M059J (cell line): ENCODE measurements at places on chromosomes 13 and 19.

- DNase-seq: no peak
Observed at GRCh38 chr19:55085923-55086715, 10.4 kb downstream of the EPS8L1 start.

DNA sequence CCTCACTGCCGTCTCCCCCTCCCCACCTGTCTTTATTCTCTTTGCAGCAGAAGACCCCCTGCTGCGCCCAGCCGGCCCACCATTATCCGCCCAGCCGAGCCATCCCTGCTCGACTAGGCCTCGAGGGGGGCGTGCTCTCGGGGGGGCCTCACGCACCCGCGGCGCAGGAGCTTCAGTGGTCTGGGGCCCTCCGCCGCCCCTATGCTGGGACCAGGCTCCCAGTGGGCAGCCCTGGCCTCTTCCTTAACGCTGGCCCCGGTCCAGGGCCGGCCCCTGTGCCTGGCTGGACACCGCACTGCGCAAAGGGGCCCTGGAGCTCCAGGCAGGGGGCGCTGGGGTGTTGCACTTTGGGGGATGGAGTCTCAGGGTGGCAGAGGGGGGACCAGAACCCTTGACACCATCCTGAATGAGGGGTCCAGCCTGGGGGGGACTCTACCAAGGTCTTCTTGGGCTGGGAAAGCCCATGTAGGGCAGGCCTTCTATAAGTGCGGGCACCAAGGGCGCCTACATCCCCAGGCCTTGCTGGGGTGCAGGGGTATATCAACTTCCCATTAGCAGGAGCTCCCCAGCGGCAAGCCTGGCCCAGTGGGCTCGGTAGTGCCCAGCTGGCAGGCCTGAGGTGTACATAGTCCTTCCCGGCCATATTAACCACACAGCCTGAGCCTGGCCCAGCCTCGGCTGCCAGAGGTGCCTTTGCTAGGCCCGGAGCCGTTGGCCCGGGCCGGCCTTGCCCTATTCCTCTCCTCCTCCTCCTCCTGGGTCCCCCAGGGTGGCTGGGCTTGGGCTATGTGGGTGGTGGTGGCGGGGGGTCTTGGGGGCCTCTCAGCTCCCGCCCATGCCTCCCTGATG, 4.9 kb downstream of the TMED1 start:
- DNase-seq: no peak

- no peak for DNase-seq
Observed at GRCh38 chr19:10603084-10603872, 16.2 kb upstream of the AP1M2 start.

GRCh38 chr19:50007947-50008346, 17.2 kb downstream of the VRK3 start:
- no peak for DNase-seq

- peak; percentile 20 for DNase-seq
Observed at GRCh38 chr19:41362143-41362847, 1.7 kb downstream of the B9D2 start.
